ENCODE measurements at places on chromosomes 3 and 15. TPM values are rescaled to one million over a fixed set of nuclear protein-coding genes. Genes with fewer than 3 reads are reported as not detected.

- DNase-seq, result no peak
These were observed 216.9 kb downstream of the LRTM1 start for GRCh38 chr3:54710954-54711353.

- no peak for DNase-seq
These were observed 62.3 kb downstream of the ADAMTS17 start for GRCh38 chr15:100279446-100279845.

- no peak for DNase-seq
These were observed 207.7 kb upstream of the ATP11B start for GRCh38 chr3:182585532-182586150.

DNA sequence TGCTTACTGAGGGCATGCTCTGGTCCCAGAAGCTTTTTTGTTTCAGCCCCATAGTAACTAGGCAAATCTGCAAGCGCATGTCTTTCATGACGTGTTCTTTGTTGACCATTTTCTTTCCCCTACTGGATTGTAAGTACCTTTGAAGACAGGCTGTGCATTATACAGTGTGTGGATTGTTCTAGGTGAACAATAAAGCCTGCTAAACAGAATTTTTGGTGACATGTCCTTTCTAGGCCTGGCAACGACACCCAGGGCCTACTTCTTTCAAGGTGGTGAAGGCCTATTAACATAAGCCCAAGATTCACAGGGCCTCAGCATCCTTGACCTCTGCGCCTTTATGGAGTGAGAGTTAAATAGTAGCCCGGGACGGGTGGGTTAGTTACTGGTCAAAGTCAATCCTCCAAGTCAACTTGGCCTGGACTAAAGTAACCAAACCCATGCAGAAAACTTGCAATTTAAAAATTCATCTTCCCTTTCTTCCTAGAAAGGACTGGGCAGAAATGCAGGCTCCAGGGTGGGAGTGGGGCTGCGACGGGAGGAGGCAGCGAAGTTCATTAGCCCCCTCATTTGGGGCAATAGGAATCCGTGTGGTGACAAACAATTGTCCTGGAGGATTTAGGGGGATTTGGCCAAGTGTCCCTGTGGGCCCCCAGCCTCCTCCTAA, 37.6 kb upstream of the TRIM71 start:
- DNase-seq, result no peak

GRCh38 chr3:131658115-131658514, 155.3 kb upstream of the MRPL3 start:
- DNase-seq, result no peak

The MYL3 gene
- not detected for total RNA-seq

The KY gene
- not detected for total RNA-seq

Measured in foreskin keratinocyte (primary cell).